Esophagus muscularis mucosa (tissue), 4 donors: ENCODE measurements at places on chromosomes 6 and 20. TPM values are rescaled to one million over a fixed set of nuclear protein-coding genes. Genes with fewer than 3 reads are reported as not detected.

The CTAGE9 gene
- total RNA-seq = not detected

The ISM1 gene
- total RNA-seq = 5.9 TPM

The PHACTR1 gene
- 0.83 TPM for total RNA-seq

The MLN gene
- total RNA-seq = not detected

The SLC25A27 gene
- 13.3 TPM for total RNA-seq

The HMGCLL1 gene
- total RNA-seq = 1.8 TPM

The LCA5 gene
- total RNA-seq = 5.2 TPM
